ENCODE measurements at places on chromosomes 7 and 10. TPM values are rescaled to one million over a fixed set of nuclear protein-coding genes. Genes with fewer than 3 reads are reported as not detected.

DNA sequence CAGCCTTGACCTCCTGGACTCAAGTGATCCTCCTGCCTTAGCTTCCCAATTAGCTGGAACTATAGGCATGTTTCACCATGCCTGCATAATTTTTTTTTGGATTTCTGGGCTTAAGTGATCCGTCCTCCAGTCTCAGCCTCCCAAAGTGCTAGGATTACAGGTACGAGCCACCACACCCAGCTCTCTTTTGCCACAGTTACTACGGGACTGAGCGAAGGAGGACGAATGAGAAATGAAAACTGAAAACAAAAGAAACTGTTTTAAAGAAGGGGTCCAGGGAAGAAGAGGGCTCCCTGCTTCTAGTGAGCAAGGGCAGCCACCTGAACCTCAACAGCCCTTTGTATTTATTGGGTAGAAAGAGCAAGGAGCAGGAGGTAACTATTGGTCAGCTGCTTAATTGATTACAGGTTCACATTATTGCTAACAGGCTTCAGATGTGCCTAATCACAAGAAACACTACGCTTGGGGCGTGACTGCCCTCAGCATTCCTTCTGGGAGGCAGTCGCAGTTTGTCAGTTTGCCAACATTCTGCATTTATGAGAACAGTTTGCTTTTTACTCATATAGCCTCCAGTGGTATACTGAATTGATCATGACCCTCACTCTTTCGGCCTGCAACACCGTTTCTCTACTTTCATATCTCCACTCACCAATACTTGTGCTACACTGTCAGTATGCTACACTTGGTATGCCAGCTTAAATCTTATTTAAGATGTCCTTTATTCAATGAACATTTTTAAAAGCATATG, 676.8 kb downstream of the DNAJB9 start:
- no peak for DNase-seq
- H3K27me3 ChIP-seq = no peaks in the 10 kb centered on the region
- no peak overlapping the region for H3K4me3 ChIP-seq
- no peaks in the 10 kb centered on the region for H3K4me1 ChIP-seq
- no peaks in the 10 kb centered on the region for H3K36me3 ChIP-seq
- H3K27ac ChIP-seq = no peak overlapping the region

DNA sequence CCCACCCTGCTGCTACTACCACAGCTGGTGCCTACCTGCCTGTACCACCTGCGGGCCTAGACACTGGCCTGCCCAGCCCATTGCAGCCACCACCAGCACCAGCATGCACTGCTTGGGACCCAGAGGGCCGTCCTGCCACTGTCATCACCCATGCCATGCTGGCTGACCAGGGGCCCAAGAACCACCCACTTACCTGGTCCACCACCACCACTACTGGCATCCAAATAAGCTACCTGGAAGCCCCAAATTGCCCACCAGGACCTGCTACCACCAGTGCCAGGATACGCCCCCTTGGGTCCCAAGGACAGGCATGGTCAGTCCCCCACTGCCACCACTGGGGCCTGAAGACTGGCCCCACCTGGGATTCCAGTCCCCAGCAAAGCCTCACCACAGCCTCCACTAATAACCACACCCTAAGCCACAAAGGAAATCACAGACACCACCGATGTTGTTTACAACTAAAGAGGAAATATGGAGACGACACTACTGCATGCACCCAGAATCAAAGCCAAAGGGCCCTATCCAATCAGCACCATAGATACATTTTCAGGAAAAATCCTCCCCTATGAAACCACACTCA, 70.5 kb upstream of the DIP2C start:
- H3K27me3 ChIP-seq = no peaks in the 10 kb centered on the region
- no peaks in the 10 kb centered on the region for H3K4me1 ChIP-seq
- DNase-seq = no peak
- H3K36me3 ChIP-seq = no peaks in the 10 kb centered on the region

DNA sequence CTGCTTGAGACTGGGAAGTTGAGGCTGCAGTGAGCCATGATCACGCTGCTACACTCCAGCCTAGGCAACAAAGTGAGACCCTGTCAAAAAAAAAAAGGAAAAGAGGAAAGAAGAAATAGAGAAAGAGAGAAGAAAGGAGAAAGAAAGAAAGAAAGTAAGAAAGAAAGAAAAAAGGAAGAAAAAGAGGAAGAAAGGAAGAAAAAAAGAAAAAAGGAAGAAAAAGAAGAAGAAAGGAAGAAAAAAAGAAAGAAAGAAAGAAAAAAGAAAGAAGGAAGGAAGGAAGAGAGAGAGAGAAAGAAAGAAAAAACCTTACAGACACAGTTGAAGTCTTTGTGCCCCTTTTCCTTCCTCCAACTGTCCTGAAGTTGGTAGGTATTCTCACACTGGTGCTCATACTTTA, 26.6 kb upstream of the LEP start:
- H3K4me1 ChIP-seq = no peaks in the 10 kb centered on the region
- H3K4me3 ChIP-seq = no peak overlapping the region
- H3K36me3 ChIP-seq = no peaks in the 10 kb centered on the region
- H3K27me3 ChIP-seq = no peaks in the 10 kb centered on the region

SH2D4B gene
- not detected for polyA plus RNA-seq

TRIM50 gene
- polyA plus RNA-seq = 14.0 TPM

DNA sequence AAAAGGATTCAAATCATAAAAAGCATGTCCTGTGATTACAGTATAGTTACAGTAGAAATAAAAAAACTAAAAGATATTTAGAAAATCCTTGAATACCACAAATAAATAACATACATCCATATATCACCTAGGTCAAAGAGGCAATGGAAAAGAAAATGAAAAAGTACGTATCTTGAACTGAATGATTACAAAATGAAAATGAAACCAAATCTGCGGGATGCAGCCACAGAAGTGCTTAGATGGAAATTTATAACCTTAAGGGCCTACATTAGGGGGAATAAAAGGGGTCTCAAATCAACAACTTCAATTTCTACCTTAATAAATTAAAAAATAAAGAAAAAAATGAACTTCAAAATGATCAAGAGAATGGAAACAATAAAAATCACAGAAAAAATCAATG, 879.0 kb upstream of the CELF2 start:
- H3K4me3 ChIP-seq = no peak overlapping the region
- no peak overlapping the region for H3K27ac ChIP-seq
- no peaks in the 10 kb centered on the region for H3K27me3 ChIP-seq
- DNase-seq = no peak
- no peaks in the 10 kb centered on the region for H3K36me3 ChIP-seq

DNA sequence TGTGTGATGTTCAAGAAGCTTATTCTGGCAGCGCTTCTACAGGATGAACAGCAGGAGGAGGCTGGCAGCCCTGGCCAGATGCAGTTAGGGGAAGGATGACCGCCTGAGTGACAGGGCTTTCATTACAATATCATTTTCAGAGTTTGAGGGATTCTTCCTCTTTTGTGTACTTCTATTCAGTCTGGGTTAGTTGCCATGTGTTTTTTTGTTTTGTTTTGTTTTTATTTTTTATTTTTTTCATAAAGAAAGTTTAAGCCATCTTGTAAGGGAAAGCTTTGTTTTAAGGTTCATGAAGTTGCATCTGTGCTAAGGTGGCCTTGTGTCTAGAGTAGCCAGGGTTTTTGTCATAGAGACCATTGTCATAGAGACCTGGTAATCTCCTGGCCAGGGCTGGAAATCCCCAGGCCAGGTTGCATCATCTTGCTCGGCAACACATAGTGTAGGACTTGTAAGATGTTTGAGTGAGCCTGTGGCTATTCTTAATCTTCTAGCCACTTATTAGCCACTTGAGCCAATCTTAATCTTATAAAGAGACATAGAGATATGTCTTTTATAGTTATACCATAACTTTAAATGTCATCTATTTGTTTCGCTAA, 230.5 kb upstream of the TMEM229A start:
- no peaks in the 10 kb centered on the region for H3K36me3 ChIP-seq
- H3K27me3 ChIP-seq = no peaks in the 10 kb centered on the region
- no peaks in the 10 kb centered on the region for H3K4me1 ChIP-seq
- no peak for DNase-seq

DNA sequence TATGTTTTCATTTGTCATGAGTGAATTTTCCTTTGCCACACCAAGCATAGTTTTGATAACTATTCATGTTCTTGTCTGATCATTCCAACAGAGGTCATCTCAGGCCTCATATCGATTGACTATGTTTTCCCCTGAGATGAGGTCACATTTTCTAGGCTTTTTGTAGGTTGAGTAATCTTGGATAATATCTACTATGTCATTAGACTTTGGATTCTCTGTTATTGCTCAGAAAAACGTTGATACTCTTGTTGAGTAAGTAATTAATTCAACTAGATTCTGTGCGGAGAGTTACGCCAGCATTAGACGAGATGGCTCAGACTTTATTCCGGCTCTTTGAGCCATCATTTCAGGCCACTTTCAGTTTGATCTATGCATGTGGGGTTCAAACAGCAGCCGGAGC, 57.7 kb downstream of the KLF6 start:
- H3K27me3 ChIP-seq = no peaks in the 10 kb centered on the region
- no peaks in the 10 kb centered on the region for H3K36me3 ChIP-seq
- H3K4me3 ChIP-seq = no peak overlapping the region
- H3K27ac ChIP-seq = no peak overlapping the region
- no peaks in the 10 kb centered on the region for H3K4me1 ChIP-seq
- no peak for DNase-seq

- H3K36me3 ChIP-seq = no peaks in the 10 kb centered on the region
- no peak overlapping the region for H3K4me3 ChIP-seq
- no peak overlapping the region for H3K27ac ChIP-seq
- H3K4me1 ChIP-seq = no peaks in the 10 kb centered on the region
- no peaks in the 10 kb centered on the region for H3K27me3 ChIP-seq
- DNase-seq = no peak
Measured at GRCh38 chr7:4182605-4183300, 499.3 kb upstream of the FOXK1 start.

GRCh38 chr7:130409712-130410072, 29.4 kb downstream of the CPA1 start:
- no peak for DNase-seq
- no peaks in the 10 kb centered on the region for H3K27me3 ChIP-seq
- H3K27ac ChIP-seq = no peak overlapping the region
- H3K4me1 ChIP-seq = no peaks in the 10 kb centered on the region

All from kidney (tissue), 22 donors.